ENCODE measurements at places on chromosomes 5 and 9.

DNA sequence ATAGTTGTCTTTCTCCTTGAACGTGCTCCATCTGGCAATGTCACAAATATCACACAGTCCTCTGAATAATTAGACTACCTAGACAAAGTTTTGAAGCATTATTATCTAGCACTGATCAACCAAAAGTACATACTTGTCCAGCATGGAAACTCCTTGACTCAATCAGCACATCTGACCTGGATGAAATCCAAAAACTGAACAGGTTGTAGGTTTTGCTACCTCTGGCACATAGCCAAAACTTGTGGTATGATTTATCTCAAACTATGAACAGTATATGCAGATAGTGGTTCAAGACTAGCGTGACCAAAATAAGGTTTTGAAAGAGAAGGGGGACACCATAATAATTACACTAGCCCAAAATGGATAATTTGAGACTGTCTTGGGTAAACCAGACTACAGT lies 158.1 kb downstream of the ARRDC3 start:
- no peak for DNase-seq

DNA sequence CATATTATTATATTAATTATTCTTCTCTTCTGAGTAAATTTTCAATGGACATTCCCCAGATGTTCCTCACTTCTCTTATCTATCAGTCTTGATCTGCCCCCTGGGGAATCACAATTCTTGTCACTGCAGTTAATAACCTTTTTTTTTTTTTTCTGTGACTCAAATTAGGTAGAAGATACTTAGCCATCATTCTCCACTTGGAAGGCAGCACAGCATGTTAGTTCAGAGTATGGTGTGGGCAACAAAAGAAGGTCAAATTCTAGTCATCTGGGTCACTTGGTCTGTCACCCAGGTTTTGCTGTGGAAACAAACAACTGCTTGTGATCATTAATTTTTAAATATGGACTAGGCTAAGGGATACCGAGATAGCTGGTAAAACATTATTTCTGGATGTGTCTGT lies 8.1 kb upstream of the MOB3B start:
- no peak for DNase-seq

- DNase-seq, result no peak
Observed at GRCh38 chr5:91136271-91136670, 246.8 kb downstream of the ARRDC3 start.

DNA sequence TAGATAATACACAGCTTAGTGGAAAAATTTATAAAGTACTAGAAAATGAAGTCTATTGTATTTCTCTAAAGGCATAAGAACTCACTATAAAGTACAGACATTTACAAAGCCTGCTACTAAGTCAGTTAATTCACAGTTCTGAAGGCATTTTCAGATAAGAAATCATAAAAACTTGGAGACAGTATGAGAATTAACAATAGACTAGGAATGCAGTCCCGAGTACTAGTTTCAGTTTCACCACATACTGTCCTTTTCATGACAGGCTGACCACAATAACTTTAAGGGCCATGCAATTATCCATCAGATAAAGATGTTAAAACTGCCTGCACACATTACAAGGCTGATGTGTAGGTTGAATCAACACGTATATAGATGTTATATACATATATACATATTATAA lies 362.6 kb upstream of the SMC2 start:
- no peak for DNase-seq

DNA sequence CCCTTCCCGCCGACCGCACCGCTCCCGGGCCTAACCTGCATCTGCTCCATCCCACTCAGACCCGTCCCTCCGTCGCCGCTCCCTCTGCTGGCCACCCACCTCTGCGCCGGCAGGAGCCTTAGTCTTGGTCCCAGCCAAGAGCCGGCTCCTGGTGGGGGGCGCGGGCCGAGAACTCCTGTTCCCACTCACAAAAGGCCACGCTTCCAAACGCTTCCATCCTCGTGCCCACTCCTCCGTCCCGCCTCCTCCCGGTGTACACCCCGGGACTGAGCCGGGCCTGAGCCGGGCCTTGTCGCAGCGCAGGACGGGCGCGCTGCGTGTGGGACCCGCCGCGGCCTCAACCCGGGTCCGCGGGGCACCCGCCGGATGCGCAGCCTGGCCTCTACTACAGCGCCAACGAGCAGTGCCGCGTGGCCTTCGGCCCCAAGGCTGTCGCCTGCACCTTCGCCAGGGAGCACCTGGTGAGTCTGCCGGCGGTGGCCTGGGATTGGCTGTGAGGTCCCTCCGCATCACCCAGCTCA lies 7.5 kb downstream of the ADAMTS13 start:
- no peak for DNase-seq
